ENCODE measurements at places on chromosomes 5 and 9.

GRCh38 chr5:86463339-86463738 lies 154.4 kb upstream of the COX7C start:
- H3K27me3 ChIP-seq: no peaks in the 10 kb centered on the region
- no peak overlapping the region for H3K27ac ChIP-seq
- no peak for DNase-seq
- H3K4me1 ChIP-seq: no peaks in the 10 kb centered on the region
- peaks cover 1% of the 10 kb centered on the region for H3K36me3 ChIP-seq
- no peak overlapping the region for H3K4me3 ChIP-seq

- no peaks in the 10 kb centered on the region for H3K27me3 ChIP-seq
- H3K4me1 ChIP-seq: no peaks in the 10 kb centered on the region
- no peaks in the 10 kb centered on the region for H3K36me3 ChIP-seq
- DNase-seq: no peak
Observed at GRCh38 chr9:83199240-83199639, 136.3 kb upstream of the RASEF start.

DNA sequence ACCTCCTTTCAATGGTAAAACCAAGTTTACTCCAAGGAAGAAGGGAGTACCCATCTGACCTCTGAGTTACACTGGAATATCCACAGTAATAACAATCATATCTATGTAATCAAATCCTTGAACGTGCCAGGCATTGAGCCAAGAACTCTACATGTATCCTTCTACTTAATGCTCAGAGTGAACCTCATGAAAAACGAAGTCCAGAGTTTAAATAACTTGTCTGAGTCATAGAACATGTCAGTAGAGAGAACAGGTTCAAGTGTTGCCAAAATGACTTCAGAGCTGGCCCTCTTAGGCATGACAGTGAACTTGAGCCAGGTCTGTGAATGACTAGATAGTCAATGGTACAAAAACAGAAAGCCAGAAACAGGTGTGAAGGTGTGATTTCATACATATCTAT lies 164.1 kb upstream of the ZNF618 start:
- H3K4me1 ChIP-seq: no peaks in the 10 kb centered on the region
- peaks cover 13% of the 10 kb centered on the region for H3K27me3 ChIP-seq
- H3K4me3 ChIP-seq: no peak overlapping the region
- H3K27ac ChIP-seq: no peak overlapping the region
- DNase-seq: no peak
- peaks cover 3% of the 10 kb centered on the region for H3K36me3 ChIP-seq

- DNase-seq: no peak
- H3K36me3 ChIP-seq: no peaks in the 10 kb centered on the region
- peaks cover 4% of the 10 kb centered on the region for H3K27me3 ChIP-seq
- H3K4me3 ChIP-seq: no peak overlapping the region
- no peaks in the 10 kb centered on the region for H3K4me1 ChIP-seq
- peak overlapping the region; percentile 35 for H3K27ac ChIP-seq
Observed at GRCh38 chr9:15401266-15401665, 21.4 kb upstream of the SNAPC3 start.

DNA sequence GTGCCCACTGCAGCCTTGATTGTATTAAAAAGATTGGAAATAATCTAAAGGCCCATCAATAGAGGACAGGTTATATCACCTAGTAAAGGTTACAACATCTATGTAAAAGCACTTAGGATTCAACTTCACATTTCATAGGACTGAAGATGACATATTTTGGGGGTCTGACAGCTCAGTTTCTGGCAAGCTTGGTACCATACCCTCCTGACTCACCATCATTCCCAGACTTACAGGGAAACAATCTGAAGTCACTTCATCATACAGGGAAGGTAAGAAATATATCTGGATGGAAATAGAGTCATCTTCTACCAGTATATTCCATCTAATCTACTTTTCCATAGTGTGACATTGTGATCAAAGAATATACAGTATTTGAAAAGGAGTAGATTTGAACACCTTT lies 28.8 kb upstream of the DAB2 start:
- H3K27me3 ChIP-seq: peaks cover 4% of the 10 kb centered on the region
- no peak overlapping the region for H3K27ac ChIP-seq

GRCh38 chr5:141412854-141413539 lies at the start of gene PCDHGA10:
Gene PCDHGA10, plus strand, starts transcription at chr5:141412987. Its CDS starts 189 bp downstream, at chr5:141413176.
- no peak for DNase-seq
- H3K4me1 ChIP-seq: peaks cover 10% of the 10 kb centered on the region
- H3K36me3 ChIP-seq: peaks cover 11% of the 10 kb centered on the region
- peak within 1 kb of the TSS; percentile 70 for H3K27ac ChIP-seq
- peaks cover 27% of the 10 kb centered on the region for H3K27me3 ChIP-seq

- peaks cover 18% of the 10 kb centered on the region for H3K27me3 ChIP-seq
- H3K27ac ChIP-seq: no peak overlapping the region
- no peak overlapping the region for H3K4me3 ChIP-seq
- DNase-seq: no peak
Observed at GRCh38 chr9:78121488-78121887, 89.9 kb upstream of the GNAQ start.

GRCh38 chr9:122463828-122464632 lies 13.7 kb downstream of the OR1J1 start:
- DNase-seq: no peak
- H3K27ac ChIP-seq: peak overlapping the region; percentile 89
- peaks cover 6% of the 10 kb centered on the region for H3K27me3 ChIP-seq
- H3K4me1 ChIP-seq: peaks cover 6% of the 10 kb centered on the region
- H3K36me3 ChIP-seq: no peaks in the 10 kb centered on the region

DNA sequence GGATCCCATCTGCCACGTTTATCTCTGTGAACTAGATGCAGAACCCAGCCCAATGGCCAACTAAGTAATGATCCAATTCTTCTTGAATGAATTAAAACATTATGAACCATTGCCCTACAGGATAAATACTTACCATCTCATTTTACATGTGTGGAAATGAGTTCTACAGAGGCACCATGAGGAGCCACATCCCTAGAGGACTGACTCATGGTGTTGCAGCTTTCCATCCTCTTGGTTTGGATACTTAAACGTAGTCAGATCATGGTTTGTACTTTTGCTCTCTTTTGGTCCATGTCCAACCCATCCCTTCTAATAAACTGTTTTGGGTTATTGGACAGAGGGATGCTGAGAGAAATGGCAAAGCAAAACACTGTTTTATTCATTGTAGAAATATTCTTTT lies 484.8 kb downstream of the EBF1 start:
- H3K27me3 ChIP-seq: no peaks in the 10 kb centered on the region
- H3K4me3 ChIP-seq: no peak overlapping the region
- no peak for DNase-seq
- H3K27ac ChIP-seq: no peak overlapping the region
- H3K4me1 ChIP-seq: no peaks in the 10 kb centered on the region

- no peak overlapping the region for H3K27ac ChIP-seq
- H3K4me1 ChIP-seq: no peaks in the 10 kb centered on the region
- H3K36me3 ChIP-seq: no peaks in the 10 kb centered on the region
- peaks cover 5% of the 10 kb centered on the region for H3K27me3 ChIP-seq
- no peak for DNase-seq
- H3K4me3 ChIP-seq: no peak overlapping the region
Observed at GRCh38 chr5:146188358-146188757, 5.9 kb upstream of the LARS1 start.

GRCh38 chr5:172091956-172092732 lies 85.7 kb upstream of the FBXW11 start:
- peaks cover 26% of the 10 kb centered on the region for H3K36me3 ChIP-seq
- no peak overlapping the region for H3K4me3 ChIP-seq
- H3K27me3 ChIP-seq: no peaks in the 10 kb centered on the region
- DNase-seq: no peak
- peaks cover 6% of the 10 kb centered on the region for H3K4me1 ChIP-seq

DNA sequence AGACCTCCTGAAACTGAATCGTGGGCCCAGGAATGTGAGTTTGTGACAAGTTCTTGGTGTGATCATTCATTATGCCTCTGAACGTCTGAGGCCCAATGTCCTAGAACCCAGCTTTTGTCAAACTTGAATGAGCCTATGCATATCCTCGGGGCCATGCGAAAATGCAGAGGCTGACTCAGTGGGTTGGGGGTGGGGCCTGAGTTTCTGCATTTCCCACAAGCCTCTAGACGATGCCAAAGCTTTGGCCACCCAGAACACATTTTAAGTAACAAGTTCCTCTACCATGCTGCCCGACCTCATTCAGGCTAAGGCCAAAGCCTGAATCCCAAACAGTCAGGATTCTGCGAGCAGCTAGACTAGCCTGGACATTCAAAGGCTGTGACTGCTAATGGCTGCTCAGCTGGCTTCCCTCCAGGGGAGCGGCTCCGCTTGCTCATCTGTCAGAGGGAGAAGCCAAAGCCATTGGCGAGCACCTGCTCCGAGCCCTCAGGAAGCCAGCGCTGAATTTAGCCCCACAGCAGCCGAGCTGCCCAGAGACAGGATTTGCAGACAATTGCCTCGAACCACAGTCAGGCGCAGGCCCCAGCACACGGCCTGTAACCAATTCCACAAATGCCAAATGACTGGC lies 177.5 kb downstream of the ZDHHC21 start:
- no peaks in the 10 kb centered on the region for H3K4me1 ChIP-seq
- H3K4me3 ChIP-seq: no peak overlapping the region
- H3K27ac ChIP-seq: no peak overlapping the region
- peaks cover 2% of the 10 kb centered on the region for H3K27me3 ChIP-seq

DNA sequence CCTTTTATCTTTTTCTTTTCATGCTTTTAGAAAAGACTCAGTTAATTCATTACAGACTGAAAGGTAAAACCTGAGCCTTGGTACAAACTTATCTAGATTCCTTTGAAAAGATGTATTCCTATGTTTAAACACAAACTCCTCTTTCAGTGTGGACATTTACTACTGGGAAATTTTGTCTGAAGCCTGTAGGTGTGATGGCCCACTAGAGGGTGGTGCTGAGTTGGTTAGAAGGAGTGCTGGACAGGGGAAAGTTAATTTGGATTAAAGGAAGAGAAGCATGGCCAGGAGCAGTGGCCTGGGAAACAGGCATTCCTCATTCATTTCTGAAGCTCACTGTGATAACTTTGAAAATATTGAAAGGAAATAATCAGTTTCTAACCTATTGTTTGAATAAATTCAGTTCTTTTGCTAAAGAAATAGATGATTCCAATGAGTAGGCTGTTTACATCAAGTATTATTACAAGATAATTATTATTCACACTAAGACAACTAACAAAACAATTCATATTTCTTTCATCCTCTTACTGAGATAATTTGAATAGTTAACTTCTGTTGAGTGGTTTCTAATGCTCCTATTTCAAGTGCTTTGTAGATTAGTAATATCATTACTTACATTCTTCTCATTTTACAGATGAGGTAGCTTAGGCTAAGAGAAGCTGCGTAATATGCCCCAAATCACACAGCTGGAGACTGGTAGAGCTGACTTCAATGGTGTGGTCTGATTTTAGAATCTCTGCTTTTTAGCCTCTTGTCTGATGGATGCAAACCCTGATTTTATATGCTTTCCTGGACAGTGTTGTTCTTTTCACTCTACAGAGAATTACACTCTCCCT lies 150.9 kb downstream of the ADGRV1 start:
- no peaks in the 10 kb centered on the region for H3K36me3 ChIP-seq
- H3K27me3 ChIP-seq: peaks cover 2% of the 10 kb centered on the region
- no peak for DNase-seq
- H3K27ac ChIP-seq: no peak overlapping the region

GRCh38 chr5:156934450-156935211 lies 28.4 kb downstream of the TIMD4 start:
- peaks cover 3% of the 10 kb centered on the region for H3K4me1 ChIP-seq
- H3K27ac ChIP-seq: no peak overlapping the region
- H3K27me3 ChIP-seq: peaks cover 2% of the 10 kb centered on the region
- peak; percentile 16 for DNase-seq

DNA sequence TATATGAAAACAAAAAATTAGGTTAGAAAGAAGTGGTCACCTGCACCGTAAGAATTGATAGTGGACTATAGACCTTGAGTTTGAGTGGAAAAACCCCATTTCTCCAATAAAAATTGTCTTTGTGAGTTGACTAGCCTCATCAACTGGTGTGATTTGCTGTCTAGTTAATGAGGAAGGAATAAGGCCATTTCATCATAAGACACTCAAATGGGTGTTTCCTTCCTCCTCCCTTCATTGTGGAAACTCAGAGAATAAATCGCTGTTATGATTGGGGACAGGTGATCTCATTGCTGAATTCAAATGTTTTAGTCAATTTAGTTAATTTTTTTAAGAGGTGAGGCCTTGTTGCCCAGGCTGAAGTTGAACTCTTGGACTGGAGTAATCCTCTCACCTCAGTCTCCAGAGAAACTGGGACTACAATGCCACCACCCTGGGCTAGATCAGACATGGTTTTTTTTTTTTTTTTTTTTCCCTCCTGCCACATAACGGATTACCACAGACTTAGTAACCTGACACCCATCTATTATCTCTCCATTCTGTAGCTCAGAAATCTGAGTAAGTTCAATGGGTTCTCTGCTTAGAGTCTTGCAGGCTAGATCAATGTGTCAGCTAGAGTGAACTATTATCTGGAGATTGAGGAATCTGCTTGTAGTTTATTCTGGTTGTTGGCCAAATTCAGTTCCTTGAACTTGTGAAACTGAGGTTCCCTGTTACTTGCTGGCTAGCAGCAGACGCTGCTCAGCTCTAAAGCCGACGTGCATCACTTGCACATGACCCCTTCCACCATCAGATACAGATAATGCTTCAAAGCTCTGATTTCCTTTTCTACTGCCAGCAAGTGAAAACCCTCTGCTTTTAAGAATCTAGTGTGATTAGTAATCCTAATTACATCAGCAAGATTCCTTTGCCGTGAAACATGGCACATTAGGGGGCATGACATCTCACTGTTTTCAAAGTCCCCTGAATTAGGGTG lies 663.8 kb upstream of the CDH9 start:
- DNase-seq: no peak
- no peaks in the 10 kb centered on the region for H3K36me3 ChIP-seq
- no peak overlapping the region for H3K27ac ChIP-seq
- H3K27me3 ChIP-seq: no peaks in the 10 kb centered on the region

- no peaks in the 10 kb centered on the region for H3K27me3 ChIP-seq
- no peak for DNase-seq
- H3K4me1 ChIP-seq: peaks cover 4% of the 10 kb centered on the region
- peaks cover under 1% of the 10 kb centered on the region for H3K36me3 ChIP-seq
- no peak overlapping the region for H3K27ac ChIP-seq
Observed at GRCh38 chr5:143108498-143109128, 294.9 kb downstream of the NR3C1 start.

GRCh38 chr5:31106691-31107090 lies 86.8 kb upstream of the CDH6 start:
- H3K4me3 ChIP-seq: no peak overlapping the region
- H3K27ac ChIP-seq: no peak overlapping the region
- no peaks in the 10 kb centered on the region for H3K27me3 ChIP-seq
- DNase-seq: no peak

GRCh38 chr9:94703488-94704140 lies 22.9 kb upstream of the AOPEP start:
- DNase-seq: no peak
- H3K4me3 ChIP-seq: no peak overlapping the region
- no peaks in the 10 kb centered on the region for H3K4me1 ChIP-seq
- H3K27me3 ChIP-seq: peaks cover 11% of the 10 kb centered on the region

GRCh38 chr5:143024228-143024920 lies 254.2 kb downstream of the ARHGAP26 start:
- H3K4me3 ChIP-seq: no peak overlapping the region
- H3K27ac ChIP-seq: peak overlapping the region; percentile 2
- H3K27me3 ChIP-seq: no peaks in the 10 kb centered on the region
- H3K4me1 ChIP-seq: peaks cover 6% of the 10 kb centered on the region
- DNase-seq: no peak

GRCh38 chr5:107618242-107618641 lies 52.5 kb downstream of the EFNA5 start:
- H3K36me3 ChIP-seq: no peaks in the 10 kb centered on the region
- no peak for DNase-seq
- H3K4me3 ChIP-seq: no peak overlapping the region
- H3K27me3 ChIP-seq: peaks cover 1% of the 10 kb centered on the region
